Tibial nerve (tissue), 4 donors: ENCODE measurements at places on chromosomes 11 and 22. TPM values are rescaled to one million over a fixed set of nuclear protein-coding genes. Genes with fewer than 3 reads are reported as not detected.

- DNase-seq, result no peak
- H3K4me1 ChIP-seq, result no peaks in the 10 kb centered on the region
- no peak overlapping the region for H3K27ac ChIP-seq
- H3K27me3 ChIP-seq, result peaks cover 10% of the 10 kb centered on the region
- H3K36me3 ChIP-seq, result no peaks in the 10 kb centered on the region
Measured at GRCh38 chr11:122556605-122557004, 98.9 kb upstream of the UBASH3B start.

The SLC22A8 gene
- not detected for total RNA-seq

The RELT gene
- total RNA-seq, result 2.4 TPM

- H3K27me3 ChIP-seq, result no peaks in the 10 kb centered on the region
- peaks cover 15% of the 10 kb centered on the region for H3K4me1 ChIP-seq
- H3K36me3 ChIP-seq, result no peaks in the 10 kb centered on the region
- no peak overlapping the region for H3K27ac ChIP-seq
- no peak for DNase-seq
Measured at GRCh38 chr22:19814428-19814827, 40.2 kb downstream of the GNB1L start.

DNA sequence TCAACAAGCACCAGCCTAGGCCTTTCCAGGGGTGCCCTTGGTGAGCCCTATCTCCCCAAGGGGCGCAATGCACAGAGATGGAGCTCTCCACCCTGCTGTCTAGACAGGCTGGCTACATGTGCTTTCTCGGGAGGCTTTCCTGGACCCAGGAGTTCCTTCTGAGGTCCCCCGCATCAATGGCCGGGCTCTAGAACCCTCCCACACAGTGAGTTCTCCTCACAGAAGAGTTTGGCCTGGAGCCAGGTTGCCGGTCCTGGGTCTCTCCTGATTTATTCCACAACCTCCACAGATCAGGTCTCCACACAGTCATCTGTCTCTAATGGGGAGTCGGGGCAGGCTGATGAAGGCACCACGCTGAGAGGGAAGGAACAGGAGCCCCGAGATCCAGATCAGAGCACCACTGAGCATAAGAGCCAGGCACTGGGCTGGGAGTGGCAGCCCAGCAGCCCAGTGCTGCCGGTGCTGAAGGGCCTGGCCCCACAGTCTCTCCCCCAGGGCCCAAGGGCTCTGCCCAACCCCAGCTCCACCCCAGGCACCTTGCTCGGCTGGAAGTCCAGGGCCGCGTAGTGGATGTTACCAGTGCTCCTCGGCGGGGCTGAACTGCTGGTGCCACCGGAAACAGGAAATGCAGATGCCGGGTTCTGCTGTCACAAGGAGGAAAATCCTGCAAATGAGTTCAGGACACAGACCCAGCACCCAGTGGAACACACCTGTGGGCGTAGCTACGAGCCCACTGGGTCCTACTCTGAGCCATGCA is 44.7 kb downstream of the GAB4 start:
- no peak for DNase-seq
- H3K27me3 ChIP-seq, result no peaks in the 10 kb centered on the region
- no peaks in the 10 kb centered on the region for H3K4me1 ChIP-seq
- no peak overlapping the region for H3K4me3 ChIP-seq
